ENCODE measurements at places on chromosomes 6 and 20. TPM values are rescaled to one million over a fixed set of nuclear protein-coding genes. Genes with fewer than 3 reads are reported as not detected.
A peak's percentile ranks its signal among the peaks of the same experiment; 100 is the strongest.

- H3K27ac ChIP-seq: no peak overlapping the region
- H3K4me3 ChIP-seq: no peak overlapping the region
- no peaks in the 10 kb centered on the region for H3K27me3 ChIP-seq
These were observed 13.3 kb downstream of the ZSCAN31 start for GRCh38 chr6:28322661-28323060.

DNA sequence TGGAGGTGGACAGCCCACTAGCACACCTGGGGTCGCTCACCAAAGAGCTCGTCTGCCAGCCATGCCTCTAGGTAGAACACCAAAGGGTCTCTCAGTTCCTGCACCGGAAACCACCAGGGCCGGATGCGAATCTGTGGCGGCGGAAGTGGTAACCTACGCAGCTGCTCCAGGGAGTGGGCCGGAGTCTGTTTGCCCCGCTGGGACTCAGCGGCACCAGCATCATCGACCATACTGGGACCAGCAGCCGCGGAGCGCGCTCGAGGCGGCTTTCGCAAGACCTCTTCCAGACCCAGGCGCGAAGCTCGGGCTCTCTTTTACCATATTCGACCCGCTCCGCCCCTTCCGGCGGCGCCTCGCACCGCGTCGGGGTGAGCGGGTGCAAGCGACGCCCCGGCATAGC, at the start of gene OOEP:
Gene OOEP (minus strand): TSS at position 335 of the 400 bp plus-strand sequence. CDS start 105 bp downstream, at position 230.
- no peak for DNase-seq

- H3K27ac ChIP-seq: no peak overlapping the region
- peak overlapping the region; percentile 89 for H3K4me3 ChIP-seq
- peaks cover 13% of the 10 kb centered on the region for H3K4me1 ChIP-seq
These were observed 1.1 kb downstream of the RNASET2 start for GRCh38 chr6:166955121-166955864.

DNA sequence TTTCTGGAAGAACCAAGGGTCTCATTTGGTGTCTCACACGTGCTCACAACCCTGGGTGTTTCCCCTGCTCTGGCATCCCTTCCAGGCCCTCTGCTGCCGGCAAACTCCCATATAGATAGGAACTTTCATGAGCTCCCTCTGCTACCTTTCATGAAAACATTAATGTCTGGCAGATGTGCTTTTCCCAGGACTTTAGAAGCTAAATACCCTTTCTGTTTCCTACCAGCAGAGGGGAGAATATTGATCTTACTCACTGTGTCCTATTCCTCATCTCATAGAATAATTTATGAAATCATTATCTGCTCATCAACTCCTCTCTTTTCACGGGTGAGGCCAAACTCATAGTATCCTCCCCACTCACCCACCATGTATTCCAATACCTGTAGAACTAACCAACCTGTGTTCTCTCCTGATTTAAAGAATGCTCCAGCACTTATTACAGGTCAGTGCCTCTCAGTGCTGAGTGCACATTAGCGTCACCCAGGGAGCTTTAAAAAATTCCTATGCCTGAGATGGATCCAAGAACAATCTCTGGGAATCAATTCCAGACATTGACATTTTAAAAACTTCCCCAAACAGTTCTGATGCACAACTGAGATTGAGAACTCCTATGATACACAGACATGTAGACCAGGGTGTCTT, 298.5 kb upstream of the JAG1 start:
- no peaks in the 10 kb centered on the region for H3K27me3 ChIP-seq
- DNase-seq: no peak
- no peaks in the 10 kb centered on the region for H3K36me3 ChIP-seq
- H3K4me1 ChIP-seq: no peaks in the 10 kb centered on the region
- no peak overlapping the region for H3K27ac ChIP-seq
- no peak overlapping the region for H3K4me3 ChIP-seq

GRCh38 chr20:3133155-3133554, 26.5 kb downstream of the FASTKD5 start:
- H3K4me3 ChIP-seq: no peak overlapping the region
- H3K27me3 ChIP-seq: no peaks in the 10 kb centered on the region
- H3K4me1 ChIP-seq: no peaks in the 10 kb centered on the region

GRCh38 chr6:34249469-34250261, 859 bp upstream of the SMIM29 start:
- H3K27me3 ChIP-seq: no peaks in the 10 kb centered on the region
- H3K27ac ChIP-seq: no peak overlapping the region
- no peaks in the 10 kb centered on the region for H3K36me3 ChIP-seq
- H3K4me3 ChIP-seq: peak overlapping the region; percentile 90

DNA sequence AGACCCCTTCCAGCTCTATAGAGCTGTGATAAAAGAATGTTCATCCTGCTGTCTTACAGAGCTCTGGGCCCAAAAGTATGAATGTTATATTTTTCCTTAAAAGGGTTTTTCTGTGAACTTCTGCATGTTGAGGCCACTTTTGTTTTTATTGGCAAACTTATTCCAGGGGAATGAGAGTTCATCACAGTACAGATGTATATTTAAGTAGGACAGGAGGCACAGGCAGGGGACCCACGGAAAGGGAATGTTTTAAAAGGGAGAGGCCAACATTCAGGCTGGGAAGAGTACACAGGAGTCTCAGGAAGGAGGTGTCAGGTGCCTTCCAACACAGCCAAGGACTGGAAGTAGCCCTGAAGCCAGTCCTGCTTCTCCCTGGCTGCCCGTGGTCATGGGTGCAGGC, 148.4 kb downstream of the EYA2 start:
- no peak overlapping the region for H3K4me3 ChIP-seq
- DNase-seq: no peak
- no peak overlapping the region for H3K27ac ChIP-seq
- H3K36me3 ChIP-seq: no peaks in the 10 kb centered on the region
- H3K4me1 ChIP-seq: no peaks in the 10 kb centered on the region

- no peaks in the 10 kb centered on the region for H3K27me3 ChIP-seq
- no peak overlapping the region for H3K4me3 ChIP-seq
- peaks cover 3% of the 10 kb centered on the region for H3K4me1 ChIP-seq
- H3K36me3 ChIP-seq: no peaks in the 10 kb centered on the region
- no peak overlapping the region for H3K27ac ChIP-seq
These were observed 38.1 kb downstream of the ECT2L start for GRCh38 chr6:138833816-138834539.

DNA sequence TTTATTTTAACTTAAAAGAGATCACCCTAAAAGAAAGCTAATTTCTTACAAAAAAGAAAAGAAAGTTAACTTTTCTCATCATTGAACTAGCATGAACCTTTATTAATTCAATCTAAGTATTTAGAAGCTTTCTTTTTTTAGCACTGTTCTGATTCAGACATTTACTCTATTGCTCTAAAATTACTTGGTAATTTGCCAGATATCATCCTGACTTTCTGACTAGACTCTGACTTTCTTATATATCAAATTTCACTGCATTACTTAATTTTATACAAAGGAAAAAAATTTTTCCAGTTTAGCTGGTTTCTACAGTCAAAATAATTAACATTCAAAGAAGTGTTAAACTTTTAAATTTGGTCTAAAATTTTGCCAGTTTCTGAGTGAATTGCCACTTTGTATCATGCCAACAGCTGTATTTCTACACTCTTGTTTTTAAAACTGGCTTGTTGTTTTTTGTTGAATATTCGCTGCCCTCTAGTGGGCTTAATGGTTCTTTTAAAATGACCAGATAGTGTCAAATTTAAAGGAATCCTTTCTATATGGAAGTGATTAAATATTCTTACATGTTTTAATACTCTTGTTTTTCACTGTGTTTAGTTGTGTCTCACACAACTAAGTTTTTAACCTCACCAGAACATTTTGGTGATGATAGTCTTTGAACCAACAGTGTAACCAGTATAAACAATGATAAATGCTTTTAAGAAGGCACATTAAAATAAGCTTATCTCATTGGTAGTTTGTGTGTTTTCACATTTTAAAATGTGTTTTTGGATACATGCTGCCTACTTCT, 102.0 kb downstream of the POPDC3 start:
- no peak overlapping the region for H3K27ac ChIP-seq
- DNase-seq: peak; percentile 76
- peaks cover 5% of the 10 kb centered on the region for H3K36me3 ChIP-seq
- H3K4me3 ChIP-seq: no peak overlapping the region

RIMS1 gene
- 0.89 TPM for polyA plus RNA-seq

CCR6 gene
- polyA plus RNA-seq: not detected

SLC22A16 gene
- 0.37 TPM for polyA plus RNA-seq

ENPP1 gene
- polyA plus RNA-seq: 14.5 TPM

MMP24 gene
- polyA plus RNA-seq: 1.8 TPM

KIF25 gene
- 0.76 TPM for polyA plus RNA-seq

CCDC170 gene
- 0.03 TPM for polyA plus RNA-seq

BPIFB4 gene
- not detected for polyA plus RNA-seq

TRIM31 gene
- polyA plus RNA-seq: 0.10 TPM

PAX1 gene
- not detected for polyA plus RNA-seq

OPRM1 gene
- not detected for polyA plus RNA-seq

RAET1L gene
- not detected for polyA plus RNA-seq

LAMA2 gene
- polyA plus RNA-seq: 0.61 TPM

ZC2HC1B gene
- not detected for polyA plus RNA-seq

MED20 gene
- polyA plus RNA-seq: 18.1 TPM

Data from GM23338 (cell line).